Stomach (tissue), 19 donors: ENCODE measurements at places on chromosomes 3 and 15. TPM values are rescaled to one million over a fixed set of nuclear protein-coding genes. Genes with fewer than 3 reads are reported as not detected.
A peak's percentile ranks its signal among the peaks of the same experiment; 100 is the strongest.

- no peaks in the 10 kb centered on the region for H3K27me3 ChIP-seq
- peak; percentile 53 for DNase-seq
- no peaks in the 10 kb centered on the region for H3K4me1 ChIP-seq
- H3K36me3 ChIP-seq = no peaks in the 10 kb centered on the region
- H3K27ac ChIP-seq = no peak overlapping the region
These were observed 37.6 kb upstream of the WNT5A start for GRCh38 chr3:55524565-55525244.

DNA sequence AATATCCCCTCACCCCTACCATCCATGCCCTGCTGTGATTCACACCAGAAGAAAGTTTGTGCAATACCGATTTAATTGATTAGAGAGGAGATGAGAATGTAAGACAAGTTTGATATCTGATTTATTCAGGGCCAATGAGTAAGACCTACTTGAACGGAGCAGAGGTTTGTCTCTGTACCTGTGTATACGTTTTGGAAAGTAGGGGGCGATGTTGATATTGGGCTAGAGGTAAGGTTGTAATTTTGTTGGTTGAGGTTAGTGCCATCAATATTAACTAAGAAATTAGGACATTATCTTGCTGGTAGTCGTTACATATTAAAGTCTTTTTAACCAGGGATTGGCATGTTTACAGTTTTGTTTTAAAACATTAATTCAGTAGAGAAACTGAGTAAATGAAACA lies 20.5 kb downstream of the EAF2 start:
- no peak overlapping the region for H3K27ac ChIP-seq
- peak; percentile 24 for DNase-seq
- H3K36me3 ChIP-seq = no peaks in the 10 kb centered on the region
- no peaks in the 10 kb centered on the region for H3K27me3 ChIP-seq
- H3K4me1 ChIP-seq = no peaks in the 10 kb centered on the region

DNA sequence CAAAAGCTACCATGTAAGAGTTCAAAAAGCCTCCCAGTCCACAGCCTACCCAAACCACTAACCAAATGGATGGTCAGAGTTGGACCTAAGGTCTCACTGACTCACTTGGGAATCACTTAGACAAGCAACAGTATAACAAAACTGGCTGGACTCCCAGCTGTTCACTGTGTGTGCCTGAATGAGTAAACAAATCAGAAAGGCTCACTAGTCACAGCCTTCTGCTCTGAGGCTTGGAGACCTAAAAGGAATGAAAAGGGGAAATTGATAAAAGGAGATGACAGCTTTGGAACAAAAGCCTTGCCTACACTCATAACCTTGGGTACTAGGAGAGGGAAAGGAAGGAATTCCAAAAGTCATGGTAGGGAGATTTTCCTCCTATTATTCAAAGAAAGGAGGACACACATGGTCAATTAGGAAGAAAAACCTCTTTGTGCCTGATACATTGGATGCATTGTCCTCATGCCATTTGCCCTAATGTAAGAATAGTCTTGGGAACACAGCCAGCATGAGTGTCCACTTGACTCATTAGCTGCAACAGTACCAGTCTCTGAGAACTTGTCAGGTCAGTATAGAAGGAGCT lies 92.3 kb downstream of the FRMD5 start:
- no peaks in the 10 kb centered on the region for H3K4me1 ChIP-seq
- DNase-seq = peak; percentile 69
- H3K27ac ChIP-seq = peak overlapping the region; percentile 1
- no peaks in the 10 kb centered on the region for H3K27me3 ChIP-seq

Gene EFCC1
- 10.3 TPM for total RNA-seq

Gene SLCO2A1
- 121 TPM for total RNA-seq

DNA sequence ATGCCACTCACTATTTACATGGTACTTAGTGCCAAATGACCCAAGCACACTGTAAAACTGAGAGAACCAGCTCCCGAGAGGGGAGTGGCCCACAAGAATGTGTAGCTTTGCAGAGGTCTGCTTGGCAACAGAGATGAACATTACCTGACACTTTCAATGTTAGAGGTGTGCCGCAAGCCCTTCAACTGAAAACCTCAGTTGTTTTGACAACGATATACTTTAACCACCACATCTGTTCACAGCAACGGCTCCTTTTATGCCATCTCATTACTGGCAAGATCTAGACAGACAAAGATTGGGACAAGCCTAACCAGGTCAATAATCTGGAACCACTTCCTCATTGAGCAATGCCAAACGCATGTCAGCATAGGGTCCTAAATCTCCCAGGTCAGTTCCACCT lies 23.7 kb downstream of the NEK10 start:
- no peaks in the 10 kb centered on the region for H3K4me1 ChIP-seq
- no peak overlapping the region for H3K4me3 ChIP-seq
- H3K27me3 ChIP-seq = no peaks in the 10 kb centered on the region
- H3K36me3 ChIP-seq = no peaks in the 10 kb centered on the region
- H3K27ac ChIP-seq = no peak overlapping the region

Gene GOLGA8Q
- not detected for total RNA-seq

DNA sequence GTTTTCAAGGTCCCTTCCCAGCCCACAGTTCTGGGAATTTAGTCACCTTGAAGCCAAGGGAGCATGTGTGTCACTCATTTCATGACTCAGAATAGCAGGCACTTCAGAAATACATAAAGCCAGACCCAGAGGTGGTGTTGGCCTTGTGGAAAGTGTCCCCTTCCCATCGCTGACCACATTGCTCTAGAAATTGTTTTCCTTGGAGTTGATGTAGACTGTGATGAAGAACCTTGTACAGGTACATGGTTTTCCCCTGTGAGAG lies 158.8 kb downstream of the SLCO3A1 start:
- H3K4me3 ChIP-seq = no peak overlapping the region
- no peaks in the 10 kb centered on the region for H3K36me3 ChIP-seq
- DNase-seq = no peak
- H3K4me1 ChIP-seq = peaks cover 15% of the 10 kb centered on the region
- H3K27me3 ChIP-seq = no peaks in the 10 kb centered on the region

- no peaks in the 10 kb centered on the region for H3K4me1 ChIP-seq
- no peak for DNase-seq
- H3K27me3 ChIP-seq = no peaks in the 10 kb centered on the region
- no peak overlapping the region for H3K4me3 ChIP-seq
- peaks cover 8% of the 10 kb centered on the region for H3K36me3 ChIP-seq
- H3K27ac ChIP-seq = no peak overlapping the region
These were observed 51.2 kb downstream of the MFN1 start for GRCh38 chr3:179398574-179399231.

- H3K27ac ChIP-seq = no peak overlapping the region
- no peaks in the 10 kb centered on the region for H3K27me3 ChIP-seq
- H3K4me3 ChIP-seq = no peak overlapping the region
- H3K4me1 ChIP-seq = no peaks in the 10 kb centered on the region
- H3K36me3 ChIP-seq = no peaks in the 10 kb centered on the region
These were observed 38.6 kb downstream of the ACSBG1 start for GRCh38 chr15:78195735-78196201.

Gene CSPG4
- 15.1 TPM for total RNA-seq

- H3K27ac ChIP-seq = no peak overlapping the region
- DNase-seq = no peak
- H3K36me3 ChIP-seq = no peaks in the 10 kb centered on the region
- peaks cover 8% of the 10 kb centered on the region for H3K4me1 ChIP-seq
- H3K4me3 ChIP-seq = no peak overlapping the region
These were observed 103.2 kb downstream of the SST start for GRCh38 chr3:187567021-187567420.

DNA sequence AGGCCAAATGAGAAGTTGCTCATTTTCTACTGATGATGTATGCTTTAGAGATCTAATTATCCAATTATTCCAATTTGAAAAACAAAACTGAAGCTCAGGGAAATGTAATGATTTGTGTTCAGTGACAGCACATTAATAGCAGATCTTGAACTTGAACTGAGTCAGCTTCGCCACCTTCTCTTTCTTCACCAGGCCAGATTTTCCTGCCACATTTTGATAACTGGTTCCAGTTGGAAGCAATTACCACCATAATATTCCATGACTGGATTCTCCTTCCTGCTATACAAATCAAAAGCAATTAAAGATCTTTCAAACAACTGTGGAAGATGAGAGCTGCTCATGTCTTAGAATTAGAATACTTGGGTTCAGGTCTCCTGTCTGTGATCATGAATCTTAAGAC lies 334.1 kb downstream of the RBMS3 start:
- no peak overlapping the region for H3K4me3 ChIP-seq
- no peak for DNase-seq
- no peaks in the 10 kb centered on the region for H3K4me1 ChIP-seq
- no peak overlapping the region for H3K27ac ChIP-seq
- no peaks in the 10 kb centered on the region for H3K27me3 ChIP-seq
- H3K36me3 ChIP-seq = no peaks in the 10 kb centered on the region

DNA sequence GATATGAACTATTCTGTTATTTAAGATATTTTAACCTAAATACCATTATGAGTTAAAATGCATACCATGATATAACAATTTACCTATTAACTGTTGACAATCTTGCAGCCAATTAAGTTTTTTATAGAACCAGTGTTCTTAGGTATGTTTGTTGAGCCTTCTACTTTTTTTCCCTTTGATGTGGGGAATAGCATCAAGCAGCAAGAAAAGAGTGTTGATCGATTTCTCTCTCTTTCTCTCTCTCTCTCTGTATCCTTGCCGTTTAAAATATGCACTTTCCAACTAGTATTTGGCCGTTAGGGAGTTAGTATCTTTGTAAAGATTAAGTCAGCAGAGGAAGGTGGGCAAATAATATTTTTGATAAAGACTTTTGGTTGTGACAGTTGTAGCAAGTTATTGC lies 5.9 kb downstream of the CHD2 start:
- H3K4me3 ChIP-seq = no peak overlapping the region
- H3K36me3 ChIP-seq = no peaks in the 10 kb centered on the region
- peak overlapping the region; percentile 96 for H3K27ac ChIP-seq
- DNase-seq = no peak
- no peaks in the 10 kb centered on the region for H3K27me3 ChIP-seq
- H3K4me1 ChIP-seq = peaks cover 60% of the 10 kb centered on the region

GRCh38 chr3:150348500-150348899 lies 59.6 kb upstream of the TSC22D2 start:
- peaks cover 23% of the 10 kb centered on the region for H3K4me1 ChIP-seq
- no peaks in the 10 kb centered on the region for H3K36me3 ChIP-seq
- no peak overlapping the region for H3K4me3 ChIP-seq
- peak; percentile 69 for DNase-seq
- peak overlapping the region; percentile 36 for H3K27ac ChIP-seq
- no peaks in the 10 kb centered on the region for H3K27me3 ChIP-seq

Gene DNAJA4
- 53.6 TPM for total RNA-seq

DNA sequence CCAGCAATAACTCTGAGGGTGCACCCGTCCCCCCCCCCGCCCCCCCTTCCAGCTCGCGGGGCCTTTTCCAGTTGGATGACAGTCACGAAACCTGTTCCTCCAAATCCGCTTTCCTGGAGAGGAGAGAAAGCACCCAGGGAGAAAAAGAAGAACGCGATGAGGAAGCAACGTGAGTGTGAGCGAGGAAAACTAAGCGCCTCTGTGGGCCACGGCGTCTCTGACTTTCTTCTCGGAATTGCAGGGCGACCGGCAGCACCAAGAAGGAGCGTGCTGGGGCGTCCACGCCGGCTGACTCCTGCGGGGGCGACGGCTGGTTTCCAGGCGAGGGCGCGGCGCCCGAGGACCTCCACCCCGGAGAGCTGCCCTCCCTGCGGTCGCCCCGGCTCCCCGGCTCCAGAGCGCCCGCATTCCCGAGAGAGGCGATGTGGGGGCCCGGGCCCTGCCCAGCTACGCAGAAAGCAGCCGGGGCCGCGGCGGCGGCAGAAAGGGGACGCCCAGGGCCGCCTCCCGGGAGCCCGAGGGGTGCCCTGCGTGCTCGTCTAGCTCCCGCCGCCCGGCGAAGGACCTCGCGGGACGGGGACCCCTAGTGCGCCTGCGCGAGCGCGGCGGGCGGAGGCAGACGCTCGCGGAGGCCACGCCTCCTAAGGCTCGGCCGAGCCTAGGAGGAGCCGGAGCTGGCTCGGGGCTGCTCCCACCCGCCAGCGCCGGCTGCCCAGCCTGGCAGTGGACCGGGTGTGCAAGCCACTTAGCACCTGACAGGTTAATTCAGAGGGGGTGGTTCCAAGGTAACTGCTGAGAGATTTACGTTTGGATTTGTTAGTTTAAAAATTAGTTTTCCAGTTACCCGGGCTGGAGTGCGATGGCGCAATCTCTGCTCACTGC lies 15.3 kb upstream of the ADIPOQ start:
- H3K4me3 ChIP-seq = peak overlapping the region; percentile 67
- H3K27me3 ChIP-seq = peaks cover 61% of the 10 kb centered on the region
- peak overlapping the region; percentile 52 for H3K27ac ChIP-seq
- H3K36me3 ChIP-seq = no peaks in the 10 kb centered on the region
